ENCODE measurements at places on chromosomes 3 and 15.
A peak's percentile ranks its signal among the peaks of the same experiment; 100 is the strongest.

DNA sequence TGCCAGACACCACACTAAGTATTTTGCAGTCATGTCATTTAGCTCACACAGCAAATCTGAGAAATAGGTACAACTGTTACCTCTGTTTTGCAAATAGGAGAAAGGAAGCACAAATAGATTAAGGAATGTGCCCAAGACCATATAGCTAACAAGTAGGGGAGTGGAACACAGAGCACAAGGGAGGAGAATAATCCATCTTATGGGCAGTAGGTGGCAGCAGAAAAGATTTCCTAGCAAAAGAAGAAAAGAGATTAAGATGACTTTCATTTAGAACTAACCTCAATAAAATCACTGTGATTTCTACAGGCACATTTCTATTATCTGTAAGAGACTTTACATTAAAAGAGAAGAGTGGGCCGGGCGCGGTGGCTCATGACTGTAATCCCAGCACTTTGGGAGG lies 49.1 kb downstream of the NR1I2 start:
- DNase-seq = no peak

DNA sequence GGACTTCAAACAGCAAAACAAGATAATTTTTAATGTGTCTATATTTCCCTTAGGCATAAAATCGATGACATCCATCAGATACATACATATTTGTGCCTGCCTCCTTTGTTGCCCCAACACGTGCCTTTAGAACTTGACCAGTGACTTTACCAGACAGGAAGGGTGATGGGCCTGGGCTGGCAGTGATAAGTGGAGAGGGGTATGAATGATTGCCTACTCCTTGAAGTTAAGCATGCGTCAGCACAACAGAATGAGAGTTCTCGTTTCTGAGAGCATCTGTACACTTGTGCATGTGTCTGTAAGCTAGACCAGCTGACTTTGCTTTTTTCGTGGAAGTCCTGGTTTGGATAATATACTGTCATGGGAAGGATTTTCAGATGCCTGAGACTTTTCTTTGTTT lies 54.9 kb upstream of the COL6A6 start:
- no peak for DNase-seq

DNA sequence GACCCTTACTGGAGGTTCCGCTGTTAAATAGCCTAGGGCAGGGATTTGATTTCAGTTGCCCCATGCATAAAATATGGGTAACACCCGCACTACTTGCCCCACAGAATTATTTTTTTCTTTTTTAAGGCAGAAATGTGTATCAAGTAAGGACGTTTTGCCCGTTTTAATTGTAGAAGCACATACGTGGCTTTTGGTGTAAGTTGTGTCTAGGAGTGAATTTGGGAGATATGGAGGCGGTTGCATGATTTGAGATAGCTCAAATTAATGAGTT lies 636 bp upstream of the LRRC58 start:
- no peak for DNase-seq

GRCh38 chr3:157502916-157503595 lies at the start of gene VEPH1:
VEPH1 (minus strand) TSS chr3:157503416; CDS start chr3:157495349, 8,067 bp downstream.
- DNase-seq = no peak

GRCh38 chr15:93341164-93341563 lies 252.2 kb upstream of the RGMA start:
- no peak for DNase-seq

DNA sequence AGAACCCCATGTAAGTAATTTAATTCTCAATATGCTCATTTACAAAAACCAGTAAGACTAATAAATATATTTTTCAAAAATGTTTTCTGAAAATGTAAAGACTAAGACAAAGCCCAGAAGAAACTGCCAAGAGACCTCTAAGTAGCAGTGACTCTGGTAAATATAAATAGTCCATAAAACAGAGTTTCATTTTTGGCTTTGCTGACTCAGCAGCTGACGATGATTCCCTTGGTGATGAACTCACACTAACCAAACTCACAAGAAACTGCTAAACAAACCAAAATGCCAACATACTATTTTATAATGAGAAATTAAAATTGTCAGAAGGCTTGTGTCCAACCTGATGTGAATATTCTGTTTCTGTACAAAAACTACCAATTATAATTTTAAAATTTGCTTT lies 31.5 kb upstream of the IMPG2 start:
- DNase-seq = no peak

DNA sequence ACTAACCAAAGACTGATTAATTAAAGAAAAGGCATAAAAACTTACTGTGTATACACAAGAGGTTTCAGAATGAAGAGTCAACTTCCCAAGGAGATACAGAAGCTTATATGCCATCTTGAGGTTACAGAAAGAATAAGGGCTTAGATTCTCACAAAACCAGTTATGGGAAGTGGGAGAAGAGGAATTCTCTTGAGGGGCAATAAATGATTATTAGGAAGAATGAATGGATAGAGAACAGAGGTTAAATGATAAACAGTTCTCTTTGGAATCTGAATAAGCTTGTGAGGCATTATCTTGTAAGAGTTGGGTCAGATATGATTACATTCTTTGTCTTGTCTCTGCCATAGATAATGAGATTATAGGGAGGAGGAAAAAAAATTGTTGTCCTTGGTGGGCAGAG lies 126.7 kb upstream of the SPATA16 start:
- no peak for DNase-seq

DNA sequence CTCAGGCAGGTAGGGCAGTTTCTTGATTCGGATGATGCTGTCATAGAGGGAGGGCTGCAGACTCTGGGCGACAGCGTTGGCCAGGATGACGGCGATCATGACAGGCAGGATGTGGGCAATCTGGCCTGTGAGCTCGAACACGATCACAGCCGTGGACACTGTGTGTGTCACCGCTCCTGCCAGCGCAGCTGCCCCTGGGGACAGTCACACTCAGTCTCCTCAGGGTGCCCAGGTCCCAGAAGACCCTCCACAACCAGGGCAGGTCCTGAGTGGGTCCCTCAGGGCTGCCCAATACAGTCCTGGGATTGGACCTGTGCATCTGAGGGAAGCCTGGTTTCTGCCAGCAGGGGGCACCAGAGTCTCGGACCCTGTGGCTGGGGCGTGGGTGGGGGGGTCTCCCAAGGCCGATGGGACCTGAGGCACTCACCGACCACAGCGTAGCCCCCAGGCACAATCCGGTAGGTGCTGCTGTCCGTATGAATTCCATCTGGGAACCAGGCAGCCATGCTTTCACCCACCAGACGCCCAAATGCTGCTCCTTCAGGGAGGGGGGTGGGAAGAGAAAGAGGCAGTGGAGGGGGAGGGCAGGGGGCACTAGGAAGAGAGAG lies 7.2 kb downstream of the CLCN2 start:
- DNase-seq = peak; percentile 42

- no peak for DNase-seq
Observed at GRCh38 chr3:2098398-2099027, at the start of gene CNTN4. CNTN4 (plus strand) TSS chr3:2098866.

GRCh38 chr3:164641071-164641470 lies 437.2 kb downstream of the SI start:
- DNase-seq = no peak

DNA sequence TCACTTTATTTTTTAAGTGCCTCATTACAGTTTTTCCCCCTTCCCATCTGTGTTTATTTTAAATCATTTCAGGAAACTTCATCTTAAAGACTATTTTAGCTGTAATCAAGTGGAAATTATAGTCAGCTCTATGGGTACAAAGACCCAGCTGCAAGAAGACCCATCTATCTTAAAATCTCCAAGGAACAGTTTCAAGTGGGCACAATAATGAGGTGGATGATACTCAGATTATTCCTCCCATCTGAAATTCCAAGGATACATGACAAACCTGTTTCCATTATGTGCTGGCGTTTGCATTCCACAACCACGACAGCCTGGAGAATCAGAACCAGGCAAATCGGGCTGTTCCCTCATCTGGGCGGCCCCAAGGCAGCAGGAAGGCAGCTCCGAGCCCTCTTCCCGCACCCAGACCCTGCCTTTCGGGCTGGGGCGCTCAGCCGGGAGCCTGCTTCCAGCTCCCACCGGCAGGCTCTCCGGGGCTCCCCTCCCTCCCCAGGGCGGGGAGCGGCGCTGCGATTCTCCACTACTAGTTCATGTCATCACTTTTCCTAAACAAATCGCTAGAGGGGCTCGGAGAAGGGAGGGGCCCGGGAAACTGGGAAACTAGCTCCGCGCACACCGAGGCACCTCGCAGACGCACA lies at the start of gene MGLL:
TSS of gene MGLL (minus strand) at position 475 of the 641 bp plus-strand sequence. CDS start at position 278, 197 bp downstream.
- no peak for DNase-seq

DNA sequence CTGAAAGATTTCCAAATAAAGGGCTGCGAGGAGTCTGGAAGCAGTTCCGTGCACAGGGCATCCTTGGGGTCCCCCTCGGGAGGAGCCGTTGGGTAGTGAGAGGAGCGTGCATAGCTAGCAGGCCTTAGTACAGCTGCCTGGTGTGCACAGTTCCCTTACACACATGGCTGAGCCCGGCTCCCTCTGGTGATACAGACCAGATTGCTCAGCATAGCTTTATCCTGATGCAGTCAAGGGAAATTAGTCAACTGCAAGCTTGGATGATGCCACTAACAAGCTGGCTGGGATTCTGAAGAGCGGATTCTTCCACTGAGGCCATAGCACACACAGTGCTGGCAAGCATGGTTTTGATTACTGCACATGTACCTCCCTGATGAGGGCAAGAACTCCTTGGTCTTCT lies 349.4 kb downstream of the LRTM1 start:
- no peak for DNase-seq

- no peak for DNase-seq
Observed at GRCh38 chr15:42591238-42591934, 16.0 kb downstream of the STARD9 start.

DNA sequence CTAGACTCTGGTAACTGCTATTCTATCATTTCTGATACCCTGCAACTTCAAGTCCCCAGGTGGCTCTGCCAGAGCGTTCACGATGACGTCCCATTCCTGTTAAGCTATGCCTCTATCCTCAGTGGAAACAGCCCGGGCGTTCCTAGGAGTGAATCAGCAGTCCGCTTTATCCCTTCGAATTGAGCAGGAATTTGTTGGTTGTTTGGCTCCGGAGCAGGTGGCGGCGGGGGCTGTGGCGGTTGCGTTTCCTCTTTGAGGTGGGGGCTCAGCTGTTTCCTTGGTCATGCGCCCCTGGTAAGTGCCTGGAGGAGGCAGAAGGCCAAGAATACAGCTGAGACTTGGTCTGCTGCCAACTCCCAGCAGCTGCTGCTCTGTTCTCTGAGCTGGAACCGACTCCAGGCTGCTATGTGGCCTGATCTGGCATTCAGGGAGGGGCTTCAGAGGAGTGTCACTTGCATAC lies 25.2 kb downstream of the ARPP21 start:
- no peak for DNase-seq

GRCh38 chr3:10413041-10413440 lies 92.1 kb upstream of the SEC13 start:
- DNase-seq = no peak

DNA sequence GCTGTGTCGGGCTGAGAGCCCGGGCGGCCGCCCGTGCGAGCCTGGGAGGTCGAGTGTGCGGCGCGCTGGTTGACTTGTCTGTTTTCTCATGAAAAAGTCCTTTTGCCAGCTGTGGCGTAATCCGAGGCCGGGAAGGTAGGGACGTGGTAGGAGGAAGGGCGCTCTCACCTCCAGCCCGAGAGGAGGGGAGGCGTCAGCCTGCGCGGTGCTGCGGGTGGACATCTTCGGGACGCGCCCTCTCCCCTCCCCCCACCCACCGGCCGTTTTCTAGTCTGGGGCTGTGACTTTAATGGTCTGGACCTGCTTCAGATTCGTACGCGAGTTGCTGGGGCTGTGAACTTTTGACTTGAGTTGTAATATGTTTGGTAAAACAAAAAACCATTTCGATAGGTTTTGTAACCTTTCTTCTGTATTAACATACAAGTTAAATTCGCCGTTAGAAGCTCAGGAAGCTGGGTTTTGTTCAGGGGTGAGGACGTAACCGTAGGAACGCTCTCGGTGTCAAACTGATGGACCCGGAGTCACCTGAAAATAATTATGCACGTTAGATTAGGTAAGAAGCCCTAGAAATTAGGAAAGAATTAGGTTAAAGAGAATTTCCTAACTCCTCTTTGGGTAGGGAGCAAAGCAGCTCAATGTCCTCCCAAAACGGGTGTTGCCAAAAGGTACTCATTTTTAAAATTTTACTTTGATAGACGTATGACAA lies 762 bp downstream of the NCK1 start:
- no peak for DNase-seq

DNA sequence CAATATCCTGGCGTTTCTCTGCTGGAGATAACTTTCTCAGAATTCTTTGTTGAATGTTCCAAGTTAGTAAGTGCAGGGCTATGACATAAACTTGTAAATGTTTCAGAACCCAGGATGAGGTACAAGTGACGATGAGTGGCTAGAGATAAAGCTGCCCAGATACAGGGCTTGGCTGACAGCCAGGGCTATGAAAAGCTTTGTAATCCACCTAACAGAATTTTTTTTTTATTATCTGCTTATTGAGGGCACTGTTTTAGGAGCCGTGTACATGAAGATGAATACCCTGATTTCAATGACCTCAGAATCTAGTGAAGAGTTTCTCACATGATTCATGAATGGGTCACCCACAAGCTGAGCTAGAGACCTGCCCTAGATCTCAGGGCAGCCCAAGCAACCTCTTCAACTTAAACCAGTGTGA lies 431.4 kb downstream of the DIPK2A start:
- DNase-seq = no peak

GRCh38 chr15:91566141-91566540 lies 287.4 kb upstream of the SLCO3A1 start:
- DNase-seq = no peak

DNA sequence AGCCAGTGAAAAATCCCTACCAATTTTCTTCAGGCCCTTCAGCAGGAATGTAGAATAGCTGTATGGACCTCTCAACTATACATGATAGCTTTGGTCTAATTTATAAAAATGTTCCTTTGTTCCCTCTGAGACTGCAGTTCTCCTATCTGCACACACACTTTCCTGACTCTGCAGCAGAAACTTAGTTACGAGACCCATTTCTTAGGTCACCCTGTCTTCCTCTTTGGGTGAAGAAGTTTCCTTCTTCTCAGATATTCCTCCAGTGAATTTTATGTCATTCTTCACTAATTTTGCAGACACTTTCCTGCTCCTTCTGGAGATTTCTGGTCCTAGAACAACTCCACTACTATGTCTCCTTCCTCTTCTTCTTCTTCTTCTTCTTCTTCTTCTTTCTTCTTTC lies 42.6 kb downstream of the CD200R1L start:
- no peak for DNase-seq

DNA sequence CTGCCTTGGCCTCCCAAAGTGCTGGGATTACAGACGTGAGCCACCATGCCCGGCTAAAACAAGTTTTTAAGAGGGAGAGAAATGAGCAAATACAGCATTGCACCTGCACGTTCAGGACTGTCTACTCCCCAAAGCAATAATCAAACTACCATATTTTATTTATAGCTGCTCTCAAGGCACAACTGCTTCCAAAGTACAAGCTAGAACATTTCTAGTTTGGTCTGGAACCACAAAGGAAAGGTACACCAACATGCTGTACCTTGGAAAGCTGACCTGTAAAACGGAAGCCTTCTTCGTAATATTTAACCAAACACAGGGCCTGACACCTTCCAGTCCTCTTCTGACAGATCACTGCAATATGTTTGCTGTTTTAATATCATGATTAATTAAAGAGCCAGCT lies 14.5 kb upstream of the VGLL4 start:
- no peak for DNase-seq

All from stimulated activated CD8-positive, alpha-beta memory T cell treated with anti-CD3 and anti-CD28 coated beads, Interleukin-7, amount 100 ng/mL, for 4 hours (primary cell).